ENCODE measurements at places on chromosomes 16 and 17.
A peak's percentile ranks its signal among the peaks of the same experiment; 100 is the strongest.

DNA sequence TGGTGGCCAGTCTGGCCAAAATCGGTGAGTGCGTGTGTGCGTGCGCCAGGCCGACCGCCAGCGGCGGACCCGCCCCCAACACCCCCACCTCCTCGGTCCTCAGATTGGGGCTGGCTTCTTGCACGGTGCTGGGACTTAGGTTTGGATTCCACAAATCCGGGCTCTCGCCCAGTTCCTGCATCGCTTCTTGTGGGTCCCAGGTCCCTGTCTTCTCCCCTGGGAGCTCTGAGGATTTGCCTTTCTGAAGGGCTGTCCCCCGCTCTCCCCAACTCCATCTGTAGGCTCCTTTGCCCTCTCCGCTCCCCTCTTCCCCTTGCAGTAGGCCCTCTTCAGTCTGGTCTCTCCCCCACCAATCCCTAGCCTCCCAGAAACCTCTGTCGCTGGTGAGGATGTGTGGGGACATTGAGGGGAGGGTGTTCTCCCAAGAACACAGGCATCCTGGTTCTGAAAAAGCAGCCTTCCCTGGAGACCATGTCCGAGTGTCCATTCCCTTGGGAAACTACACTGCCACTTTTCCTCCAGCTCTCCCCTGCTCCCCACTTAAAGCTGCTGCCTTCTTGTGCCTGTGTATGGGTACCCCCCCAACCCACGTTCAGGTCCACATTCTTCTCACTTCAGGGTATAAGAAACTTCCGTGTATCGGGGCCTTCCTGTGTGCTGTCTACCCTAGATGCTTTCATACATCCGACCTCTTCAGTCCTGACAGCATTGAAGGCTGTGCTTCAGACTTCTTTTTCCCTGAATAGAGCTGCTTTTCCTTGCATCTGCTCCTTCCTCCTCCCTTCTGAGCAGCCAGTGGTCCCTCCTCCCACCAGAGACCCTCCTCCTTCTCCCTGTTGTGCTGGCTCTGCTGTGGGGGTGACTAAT, 632 bp downstream of the SLC9A5 start:
- no peak for DNase-seq

GRCh38 chr17:35596530-35597233, 9.6 kb downstream of the AP2B1 start:
- no peak for DNase-seq

DNA sequence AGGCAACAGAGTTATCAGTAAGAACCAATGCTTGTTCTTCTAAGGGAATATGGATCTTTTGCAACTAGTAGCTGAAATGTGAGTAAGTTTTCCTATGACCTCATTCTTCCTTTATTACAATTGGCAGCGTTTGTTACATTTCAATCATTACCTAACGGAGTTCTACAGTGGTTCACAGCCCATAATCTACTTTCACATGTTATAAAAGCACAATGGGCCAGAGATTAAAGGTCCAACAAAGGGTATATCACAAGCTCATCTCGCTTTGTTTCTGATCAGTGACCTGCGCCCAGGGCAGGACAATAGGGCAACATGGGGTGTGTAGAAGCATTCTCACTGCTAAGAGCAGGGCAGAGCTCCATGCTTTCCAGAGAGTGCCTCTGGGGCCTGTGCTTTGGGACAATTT, 279.9 kb upstream of the DYNLRB2 start:
- DNase-seq = no peak

- DNase-seq = no peak
Measured at GRCh38 chr16:65124212-65124548, 2.3 kb upstream of the CDH11 start.

GRCh38 chr17:82303944-82304808, 13.2 kb downstream of the CD7 start:
- DNase-seq = no peak

GRCh38 chr16:50400967-50401348, 32.2 kb upstream of the BRD7 start:
- no peak for DNase-seq

DNA sequence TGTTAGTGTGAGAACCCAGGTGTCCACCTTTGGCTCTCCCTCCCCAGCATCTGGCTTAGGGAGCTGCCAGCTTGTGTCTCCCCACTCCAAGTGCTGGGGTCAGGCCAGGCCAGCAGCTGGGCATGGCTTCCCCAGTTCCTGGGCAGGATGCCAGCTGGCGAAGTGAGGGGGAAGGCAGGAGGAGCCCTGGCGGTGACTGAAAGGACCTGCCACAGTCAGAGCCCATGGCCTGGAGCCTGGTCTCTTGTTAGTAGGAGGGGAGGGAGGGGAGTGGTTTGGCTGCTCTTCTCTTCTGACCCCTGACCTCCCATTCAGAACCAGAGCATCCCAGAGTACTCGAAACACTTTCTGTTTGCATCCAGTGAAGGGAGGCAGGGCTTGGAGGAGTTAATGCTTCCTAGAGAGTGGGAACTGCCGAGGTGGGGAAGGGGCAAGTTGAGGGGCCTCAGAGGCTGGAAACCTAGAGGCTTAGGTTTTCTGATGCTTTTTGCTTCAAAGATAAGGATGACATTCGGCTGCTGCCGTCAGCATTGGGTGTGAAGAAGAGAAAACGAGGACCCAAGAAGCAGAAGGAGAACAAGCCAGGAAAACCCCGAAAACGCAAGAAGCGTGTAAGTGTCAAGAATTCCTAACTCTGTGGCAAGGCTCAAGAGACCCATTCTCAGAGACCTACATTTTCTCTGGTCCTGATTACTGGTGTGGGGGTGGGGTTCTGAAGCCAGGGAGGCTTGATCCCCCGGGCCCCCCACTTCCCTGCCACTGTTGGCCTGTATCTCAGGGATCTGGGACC, 772 bp downstream of the CHD3 start:
- DNase-seq = peak; percentile 88

GRCh38 chr17:74930535-74931036, 5.1 kb upstream of the OTOP3 start:
- no peak for DNase-seq

- no peak for DNase-seq
Measured at GRCh38 chr17:75447951-75448856, 8.2 kb upstream of the TMEM94 start.

- DNase-seq = no peak
Measured at GRCh38 chr17:27862840-27863239, 30.3 kb downstream of the LYRM9 start.

- DNase-seq = peak; percentile 71
Measured at GRCh38 chr17:6640536-6641246, at the start of the genes KIAA0753 and TXNDC17. Gene KIAA0753, minus strand, starts transcription at chr17:6640711. Its CDS starts 5,608 bp downstream, at chr17:6635103. Gene TXNDC17, plus strand, starts transcription at chr17:6641060. Its CDS starts 23 bp downstream, at chr17:6641083.

- DNase-seq = no peak
Measured at GRCh38 chr16:3816326-3816725, 64.2 kb downstream of the CREBBP start.

DNA sequence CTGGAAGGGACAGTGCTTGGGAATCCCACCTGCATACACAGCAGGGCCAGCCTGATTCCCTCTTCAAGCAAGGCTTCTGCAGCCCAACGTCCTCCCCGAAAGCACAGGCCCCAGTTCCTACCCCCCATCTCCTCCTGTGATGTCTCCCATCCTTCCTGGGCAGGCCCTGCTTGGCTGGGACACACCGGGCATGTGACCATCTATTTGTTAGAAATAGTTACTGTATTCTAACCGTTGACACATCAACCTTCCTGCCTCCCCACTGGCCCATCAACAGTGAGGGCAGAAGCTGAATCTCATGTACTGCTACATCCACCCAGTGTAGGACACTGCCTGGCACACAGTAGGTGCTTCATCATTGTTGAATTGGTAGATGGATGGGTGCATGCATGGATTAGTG, 10.7 kb downstream of the PRR29 start:
- DNase-seq = no peak

DNA sequence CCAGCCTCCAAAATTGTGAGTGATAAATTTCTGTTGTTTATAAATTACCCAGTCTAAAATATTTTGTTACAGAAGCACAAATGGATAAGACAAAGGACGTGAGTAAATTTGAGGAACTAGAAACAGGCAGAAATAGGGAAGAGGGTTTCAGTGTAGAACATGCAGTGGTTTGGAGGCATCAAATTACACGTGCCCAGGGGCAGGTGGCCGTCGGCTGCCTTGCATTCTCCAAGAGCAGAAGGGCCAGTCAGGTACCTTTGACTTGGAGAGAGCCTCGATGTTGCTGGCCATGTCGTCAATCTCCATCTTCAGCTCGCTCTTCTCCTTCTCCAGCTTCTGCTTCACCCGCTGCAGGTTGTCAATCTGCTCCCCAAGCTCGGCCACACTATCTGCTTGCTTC, 54.3 kb downstream of the MYH13 start:
- no peak for DNase-seq

DNA sequence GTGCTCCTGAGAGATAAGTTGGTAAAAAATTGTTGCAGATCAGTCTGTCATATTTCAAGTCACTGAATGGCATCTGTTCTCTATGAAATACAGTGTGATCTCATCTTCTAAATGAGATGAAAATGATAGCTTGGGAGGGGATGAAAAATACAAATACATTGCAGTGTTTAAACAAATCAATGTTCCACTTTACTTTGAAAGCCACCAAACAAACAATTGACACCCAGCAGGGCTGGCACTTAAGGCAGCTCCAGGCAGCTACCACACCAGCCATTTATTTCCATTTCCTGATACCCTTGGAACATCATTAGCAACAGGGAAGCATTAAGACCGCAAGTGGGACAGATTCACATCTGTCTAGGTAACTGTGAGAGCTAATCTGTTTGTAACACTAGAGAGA, 827.6 kb upstream of the KIF2B start:
- no peak for DNase-seq
